ENCODE measurements at places on chromosomes 13 and 19. TPM values are rescaled to one million over a fixed set of nuclear protein-coding genes. Genes with fewer than 3 reads are reported as not detected.
A peak's percentile ranks its signal among the peaks of the same experiment; 100 is the strongest.

GRCh38 chr19:5966215-5966614, 11.7 kb downstream of the RANBP3 start:
- DNase-seq: no peak

DNA sequence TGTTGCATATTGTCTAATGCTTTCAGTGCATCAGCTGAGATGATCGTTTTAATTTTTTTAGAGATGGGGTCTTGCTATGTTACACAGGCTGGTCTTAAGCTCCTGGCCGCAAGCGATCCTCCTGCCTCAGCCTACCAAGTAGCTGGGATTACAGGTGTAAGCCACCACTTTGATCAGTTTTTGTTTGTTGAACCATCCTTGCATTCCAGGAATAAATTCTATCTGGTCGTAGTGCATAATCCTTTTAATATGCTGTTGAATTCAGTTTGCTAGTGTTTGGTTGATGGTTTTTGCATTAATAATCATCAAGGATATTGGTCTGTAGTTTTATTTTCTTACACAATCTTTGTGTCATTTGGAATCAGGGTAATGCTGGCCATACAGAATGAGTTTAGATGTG, 4.4 kb downstream of the ZNF211 start:
- DNase-seq: no peak

DNA sequence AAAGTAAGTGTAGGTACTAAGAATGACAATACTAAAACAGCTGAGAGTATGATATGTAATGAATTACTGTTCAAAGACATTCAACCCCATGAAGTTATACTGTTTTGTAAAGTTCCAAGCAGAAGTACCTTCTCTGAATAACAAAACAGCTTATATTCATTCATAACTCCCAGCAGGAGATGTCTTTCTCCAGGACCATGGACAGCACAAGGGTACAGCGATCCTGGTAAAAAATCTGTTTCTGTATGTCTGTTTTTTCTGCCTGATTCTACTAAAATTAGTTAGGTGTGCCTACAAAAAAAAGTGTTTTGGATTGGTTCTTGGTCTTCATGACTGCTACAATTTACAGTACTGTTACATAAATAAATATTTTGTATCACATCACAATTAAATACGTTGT, 172.5 kb upstream of the SLITRK5 start:
- DNase-seq: peak; percentile 2

- DNase-seq: no peak
These were observed 11.7 kb upstream of the CYSLTR2 start for GRCh38 chr13:48642061-48642460.

- DNase-seq: no peak
These were observed 28.7 kb downstream of the CAPN12 start for GRCh38 chr19:38715555-38715954.

GRCh38 chr13:44211704-44212346, 161.8 kb upstream of the SERP2 start:
- DNase-seq: no peak

Gene TDRD12
- total RNA-seq: 1.5 TPM

All from lung microvascular endothelial cell (primary cell).